ENCODE measurements at places on chromosomes 13 and 19.
A peak's percentile ranks its signal among the peaks of the same experiment; 100 is the strongest.

DNA sequence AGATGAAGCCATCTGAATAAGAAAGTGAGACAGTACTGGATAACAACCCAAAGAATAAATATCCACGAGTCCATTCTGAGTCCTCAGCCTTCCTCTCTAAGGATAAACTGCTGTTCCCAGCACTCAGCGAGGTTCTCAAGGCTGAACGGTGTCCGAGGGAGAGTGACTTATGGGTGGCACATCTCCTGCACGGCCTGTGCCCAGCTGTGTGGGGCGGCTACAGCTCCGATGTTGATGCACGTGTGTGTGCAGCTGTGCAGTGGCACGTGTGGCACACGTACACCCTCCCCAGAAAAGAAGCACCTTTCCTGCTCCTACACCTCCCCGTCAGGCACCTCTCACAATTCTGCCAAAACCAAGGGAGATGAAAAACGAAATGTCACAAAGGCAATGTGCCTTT lies 45.0 kb downstream of the RAB20 start:
- DNase-seq: no peak

GRCh38 chr19:18262144-18262543 lies 12.1 kb downstream of the IQCN start:
- no peak for DNase-seq

DNA sequence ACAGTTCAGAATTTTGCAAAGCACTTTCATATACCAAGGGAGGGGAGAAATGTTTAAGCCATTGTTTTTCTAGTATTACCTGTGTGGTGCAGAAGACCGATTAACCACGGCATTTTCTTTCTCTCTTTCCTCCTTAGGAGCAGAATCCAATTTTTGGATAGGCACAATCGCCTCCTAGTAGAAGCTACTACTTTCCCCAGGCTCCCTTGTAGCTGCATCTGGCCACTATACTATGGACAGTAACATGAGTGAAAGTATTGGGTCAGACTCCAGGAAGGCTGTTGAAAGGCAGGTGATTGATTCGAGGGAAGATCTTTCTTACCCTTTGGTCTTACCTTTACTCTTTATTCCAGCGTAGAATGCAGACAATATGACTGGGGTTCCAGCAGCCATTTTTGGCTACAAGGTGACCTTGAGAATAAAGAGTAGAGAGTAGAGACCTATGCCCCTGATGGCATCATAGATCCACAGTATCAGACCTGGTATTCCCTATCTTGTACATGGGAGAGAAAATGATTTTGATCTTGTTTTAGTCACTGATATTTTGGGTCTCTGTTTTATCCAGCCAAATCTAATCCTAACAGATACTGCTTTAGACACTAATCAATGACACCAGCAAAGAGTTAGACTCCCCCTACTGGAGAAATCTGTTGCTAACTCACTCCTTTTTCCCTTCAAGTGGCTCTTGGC lies 77.0 kb downstream of the LRRC63 start:
- peak; percentile 31 for DNase-seq

DNA sequence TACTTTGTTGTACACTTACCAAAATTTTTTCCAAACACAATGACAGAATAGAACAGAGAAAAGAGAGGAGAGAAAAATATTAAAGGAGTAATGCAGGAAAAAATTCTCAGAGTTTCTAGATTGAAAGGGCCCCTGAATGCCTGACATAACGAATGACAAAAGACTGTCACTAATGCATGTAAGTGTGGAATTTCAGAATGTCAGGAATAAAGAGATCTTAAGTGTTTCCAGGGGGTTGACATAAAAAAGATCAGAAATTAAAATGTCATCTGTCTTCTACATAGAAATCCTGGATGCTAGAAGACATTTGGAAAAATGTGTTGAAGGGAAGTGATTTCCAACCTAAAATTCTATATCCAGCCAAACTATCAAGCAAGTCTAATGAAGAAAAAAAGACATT lies 27.2 kb downstream of the TEX26 start:
- DNase-seq: no peak

DNA sequence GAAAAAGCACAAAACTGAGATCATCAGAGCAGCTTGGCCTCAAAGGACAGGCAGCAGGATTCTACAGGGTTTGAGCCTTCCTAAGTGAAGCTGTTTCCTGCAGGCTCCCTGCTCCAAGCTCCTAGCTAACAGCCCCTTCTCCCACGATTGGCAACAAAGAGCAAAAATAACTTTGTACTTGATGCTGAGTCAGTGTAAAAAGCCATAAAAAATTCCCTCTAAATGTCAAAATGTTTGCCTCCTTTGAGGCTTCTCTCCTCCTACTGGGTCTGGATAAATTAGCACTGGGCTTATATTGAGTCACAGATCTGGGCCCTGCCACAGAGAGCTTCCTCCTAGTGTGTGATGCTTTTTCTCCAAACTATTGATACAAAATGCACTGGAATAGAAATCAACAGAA lies 153.3 kb downstream of the TNFRSF19 start:
- DNase-seq: peak; percentile 13
